ENCODE measurements at places on chromosomes 12 and 14.

GRCh38 chr12:14803830-14804160 is 325 bp downstream of the C12orf60 start:
- H3K4me3 ChIP-seq = no peak overlapping the region
- H3K27ac ChIP-seq = no peak overlapping the region
- DNase-seq = no peak
- H3K27me3 ChIP-seq = no peaks in the 10 kb centered on the region
- H3K36me3 ChIP-seq = peaks cover 12% of the 10 kb centered on the region

DNA sequence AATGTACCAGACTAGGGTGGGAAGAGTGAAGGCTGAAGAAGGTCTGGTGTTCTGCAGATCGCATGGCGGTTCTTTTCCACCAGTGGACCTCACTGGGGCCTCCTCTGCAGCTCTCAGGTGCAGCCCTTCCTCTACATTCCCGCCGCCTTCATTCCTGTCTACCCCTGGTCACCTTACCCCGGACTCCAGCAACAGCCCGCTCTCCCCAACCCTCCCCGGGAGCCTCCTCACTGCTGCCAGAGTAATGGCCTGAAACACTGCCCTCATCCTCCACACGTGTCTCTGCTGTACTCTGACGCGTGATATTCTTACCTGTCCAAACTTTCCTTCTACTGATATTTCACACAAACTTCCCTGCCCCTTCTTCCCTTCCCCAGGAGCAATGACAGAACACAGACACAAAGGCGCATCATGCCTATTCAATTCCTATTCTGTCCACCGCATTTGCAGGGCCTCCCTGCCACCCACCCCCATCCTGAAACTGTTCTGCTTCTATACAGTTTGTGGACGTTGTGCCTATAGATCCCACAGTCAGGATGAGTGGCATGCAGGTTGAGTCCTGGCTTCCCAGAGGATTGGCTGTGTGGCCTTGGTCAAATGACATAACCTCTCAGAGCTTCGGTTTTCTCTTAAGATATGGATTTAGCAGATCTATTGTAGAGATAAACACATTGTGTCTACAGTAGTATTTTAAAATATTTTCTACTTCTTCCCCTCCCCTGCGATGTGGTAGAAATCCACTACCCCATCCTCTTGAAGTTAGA is 1.7 kb upstream of the NUAK1 start:
- H3K27me3 ChIP-seq = peaks cover 62% of the 10 kb centered on the region
- H3K4me3 ChIP-seq = no peak overlapping the region
- no peak for DNase-seq
- peaks cover 5% of the 10 kb centered on the region for H3K4me1 ChIP-seq

- H3K4me1 ChIP-seq = peaks cover 7% of the 10 kb centered on the region
- H3K27ac ChIP-seq = no peak overlapping the region
- DNase-seq = no peak
- H3K27me3 ChIP-seq = no peaks in the 10 kb centered on the region
These were observed 54.0 kb downstream of the GPATCH2L start for GRCh38 chr14:76205708-76206107.

- H3K27ac ChIP-seq = no peak overlapping the region
- H3K36me3 ChIP-seq = no peaks in the 10 kb centered on the region
- no peaks in the 10 kb centered on the region for H3K4me1 ChIP-seq
- no peak overlapping the region for H3K4me3 ChIP-seq
- peaks cover 38% of the 10 kb centered on the region for H3K27me3 ChIP-seq
- no peak for DNase-seq
These were observed 2.2 kb downstream of the BCL2L2 start for GRCh38 chr14:23308721-23309445.

- DNase-seq = no peak
- no peaks in the 10 kb centered on the region for H3K36me3 ChIP-seq
These were observed 100.1 kb downstream of the SINHCAF start for GRCh38 chr12:31225656-31226535.

- H3K4me3 ChIP-seq = peak within 1 kb of the TSS; percentile 70
- peak; percentile 49 for DNase-seq
- no peak within 1 kb of the TSS for H3K27ac ChIP-seq
- no peaks in the 10 kb centered on the region for H3K36me3 ChIP-seq
These were observed at the start of gene DNAJC22 for GRCh38 chr12:49346659-49347310. TSS of gene DNAJC22 (plus strand) at chr12:49346888. CDS start at chr12:49348873, 1,985 bp downstream.

DNA sequence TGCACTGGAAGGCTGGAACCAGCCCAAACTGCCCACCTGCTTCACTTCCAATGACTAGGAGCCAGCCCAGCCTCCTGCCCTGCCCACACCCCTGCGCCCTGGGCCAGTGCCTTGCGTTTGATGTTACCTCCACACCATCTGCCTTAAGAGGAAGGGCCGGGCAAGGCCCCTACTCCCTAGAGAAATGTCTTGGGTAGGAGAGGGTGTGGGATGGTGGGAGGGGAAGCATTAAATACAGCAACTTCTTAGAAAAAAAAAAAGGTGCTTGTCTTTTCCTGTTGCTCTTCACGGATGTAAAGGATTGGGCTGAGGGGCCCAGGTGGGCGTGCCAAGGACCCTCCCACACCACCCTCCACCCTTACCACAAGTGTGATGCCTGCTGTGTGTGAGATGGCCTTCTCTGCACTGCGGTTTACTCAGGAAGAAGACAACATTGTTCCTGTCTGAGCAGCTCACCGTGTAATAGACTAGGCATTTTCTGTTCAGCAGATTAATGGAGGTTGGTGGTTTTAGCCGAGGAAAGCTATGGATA is 99.9 kb downstream of the NINJ2 start:
- H3K27me3 ChIP-seq = no peaks in the 10 kb centered on the region
- H3K36me3 ChIP-seq = no peaks in the 10 kb centered on the region
- H3K27ac ChIP-seq = peak overlapping the region; percentile 73
- peak overlapping the region; percentile 62 for H3K4me3 ChIP-seq
- DNase-seq = peak; percentile 48

DNA sequence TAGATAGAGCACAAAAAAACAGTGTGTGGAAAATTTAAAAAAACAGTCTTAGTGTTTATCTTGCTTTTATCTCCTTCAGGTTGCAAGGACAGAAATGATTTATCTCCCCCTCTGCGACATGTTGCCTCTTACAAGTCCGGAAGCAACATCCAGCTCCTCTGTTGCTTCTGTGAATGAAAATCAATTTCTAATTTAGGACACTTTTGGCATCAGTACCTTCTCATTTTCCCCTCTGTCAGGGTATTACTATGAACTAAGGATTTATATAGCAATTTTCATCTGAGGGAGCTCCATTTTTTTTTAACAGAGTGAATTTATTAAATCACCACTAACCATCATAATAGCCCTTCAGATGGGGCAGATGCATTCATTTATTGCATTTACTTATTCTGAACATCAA is 116.6 kb upstream of the PLXNC1 start:
- H3K27ac ChIP-seq = no peak overlapping the region
- H3K4me3 ChIP-seq = no peak overlapping the region
- H3K27me3 ChIP-seq = no peaks in the 10 kb centered on the region
- H3K36me3 ChIP-seq = peaks cover 7% of the 10 kb centered on the region
- peaks cover 32% of the 10 kb centered on the region for H3K4me1 ChIP-seq

GRCh38 chr12:53052419-53053217 is 2.8 kb downstream of the TNS2 start:
- no peaks in the 10 kb centered on the region for H3K27me3 ChIP-seq
- H3K36me3 ChIP-seq = no peaks in the 10 kb centered on the region
- H3K4me3 ChIP-seq = no peak overlapping the region
- no peak for DNase-seq

DNA sequence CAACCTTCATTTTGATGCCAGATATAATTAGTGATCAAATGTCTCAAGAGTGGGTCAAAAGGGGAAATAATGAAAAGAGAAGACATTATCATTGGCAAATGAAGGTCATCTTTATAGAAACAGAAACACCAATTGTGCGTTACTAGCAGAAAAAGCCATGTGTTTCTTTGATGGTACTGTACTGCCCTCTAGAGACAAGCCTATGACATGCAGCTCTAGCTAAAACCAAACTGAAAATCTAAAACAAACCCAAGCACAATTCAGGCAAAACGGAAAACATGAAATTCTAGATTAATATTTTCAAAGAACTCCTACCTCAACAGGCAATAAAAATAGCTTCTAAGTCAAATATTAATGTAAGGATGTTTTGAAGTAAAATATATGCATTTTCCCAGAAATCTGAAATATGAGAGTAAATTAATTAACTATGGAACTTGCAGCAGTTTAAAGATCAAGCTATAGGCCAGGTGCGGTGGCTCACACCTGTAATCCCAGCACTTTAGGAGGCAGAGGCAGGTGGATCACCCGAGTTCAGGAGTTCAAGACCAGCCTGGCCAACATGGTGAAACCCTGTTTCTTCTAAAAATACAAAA is 115.4 kb downstream of the KLHL28 start:
- no peak overlapping the region for H3K27ac ChIP-seq
- peak; percentile 2 for DNase-seq
- H3K27me3 ChIP-seq = peaks cover 6% of the 10 kb centered on the region
- no peaks in the 10 kb centered on the region for H3K36me3 ChIP-seq
- peaks cover 2% of the 10 kb centered on the region for H3K4me1 ChIP-seq

- no peak overlapping the region for H3K4me3 ChIP-seq
- no peak overlapping the region for H3K27ac ChIP-seq
- H3K27me3 ChIP-seq = peaks cover 9% of the 10 kb centered on the region
- DNase-seq = no peak
These were observed 47.7 kb upstream of the FAM181A start for GRCh38 chr14:93879362-93879983.

- no peak overlapping the region for H3K4me3 ChIP-seq
- no peaks in the 10 kb centered on the region for H3K36me3 ChIP-seq
- no peak overlapping the region for H3K27ac ChIP-seq
- H3K27me3 ChIP-seq = no peaks in the 10 kb centered on the region
- DNase-seq = no peak
These were observed 147.9 kb upstream of the E2F7 start for GRCh38 chr12:77213319-77213718.

GRCh38 chr12:30823156-30823699 is 68.5 kb upstream of the CAPRIN2 start:
- peaks cover 50% of the 10 kb centered on the region for H3K27me3 ChIP-seq
- no peak overlapping the region for H3K27ac ChIP-seq
- peak overlapping the region; percentile 78 for H3K4me3 ChIP-seq
- peak; percentile 46 for DNase-seq

GRCh38 chr12:124319368-124320050 is 24.6 kb downstream of the RFLNA start:
- H3K27me3 ChIP-seq = no peaks in the 10 kb centered on the region
- H3K27ac ChIP-seq = no peak overlapping the region
- H3K4me1 ChIP-seq = no peaks in the 10 kb centered on the region
- no peak for DNase-seq
- H3K36me3 ChIP-seq = peaks cover 12% of the 10 kb centered on the region
- no peak overlapping the region for H3K4me3 ChIP-seq

- no peak overlapping the region for H3K4me3 ChIP-seq
- no peaks in the 10 kb centered on the region for H3K36me3 ChIP-seq
- no peaks in the 10 kb centered on the region for H3K4me1 ChIP-seq
These were observed 388.6 kb downstream of the GLT1D1 start for GRCh38 chr12:129241852-129242251.

DNA sequence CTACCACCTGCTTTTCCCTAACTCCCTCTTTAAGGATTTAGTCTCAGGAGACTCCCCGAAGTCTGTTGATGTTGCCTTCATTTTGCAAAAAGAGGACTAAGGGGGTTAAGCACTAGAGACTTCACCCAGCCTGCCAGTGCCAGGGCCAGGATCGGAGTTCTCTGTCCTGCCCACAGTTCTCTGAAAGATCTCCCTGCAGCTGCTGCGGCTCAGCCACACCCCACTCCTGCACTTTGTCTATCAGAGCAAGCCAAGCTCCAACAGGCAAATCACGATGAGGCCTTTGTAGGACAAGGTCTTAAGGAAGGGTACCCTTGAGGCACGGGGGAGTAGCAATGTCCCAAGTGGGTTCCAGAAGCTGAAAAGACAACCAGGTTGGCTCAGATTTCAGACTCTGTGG is 148.8 kb upstream of the EGLN3 start:
- no peaks in the 10 kb centered on the region for H3K4me1 ChIP-seq
- no peaks in the 10 kb centered on the region for H3K27me3 ChIP-seq
- H3K36me3 ChIP-seq = no peaks in the 10 kb centered on the region
- no peak for DNase-seq

- H3K4me3 ChIP-seq = no peak overlapping the region
- H3K4me1 ChIP-seq = peaks cover 37% of the 10 kb centered on the region
- DNase-seq = no peak
- no peak overlapping the region for H3K27ac ChIP-seq
- H3K27me3 ChIP-seq = no peaks in the 10 kb centered on the region
These were observed 11.7 kb downstream of the SP1 start for GRCh38 chr12:53391724-53392123.

DNA sequence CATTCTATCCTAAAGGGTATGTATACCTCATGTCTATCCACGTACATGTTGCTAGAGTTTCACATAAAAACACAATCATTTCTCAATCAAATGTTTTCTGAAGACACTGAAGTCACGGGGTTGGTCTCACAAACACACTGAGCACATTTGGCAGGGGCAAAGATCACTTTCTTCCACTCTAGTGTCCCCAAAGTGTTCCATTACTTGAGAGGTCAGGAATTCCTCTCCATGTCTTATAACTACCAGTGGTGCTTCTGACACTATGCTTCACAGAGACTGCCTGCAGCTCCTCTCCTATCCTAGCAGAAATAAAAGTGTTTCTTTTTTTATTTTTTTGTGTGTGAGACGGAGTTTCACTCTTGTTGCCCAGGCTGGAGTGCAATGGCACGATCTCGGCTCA is 19.1 kb downstream of the ZFYVE1 start:
- peaks cover 13% of the 10 kb centered on the region for H3K36me3 ChIP-seq
- DNase-seq = no peak
- H3K27me3 ChIP-seq = no peaks in the 10 kb centered on the region
- H3K4me3 ChIP-seq = no peak overlapping the region
- no peak overlapping the region for H3K27ac ChIP-seq

DNA sequence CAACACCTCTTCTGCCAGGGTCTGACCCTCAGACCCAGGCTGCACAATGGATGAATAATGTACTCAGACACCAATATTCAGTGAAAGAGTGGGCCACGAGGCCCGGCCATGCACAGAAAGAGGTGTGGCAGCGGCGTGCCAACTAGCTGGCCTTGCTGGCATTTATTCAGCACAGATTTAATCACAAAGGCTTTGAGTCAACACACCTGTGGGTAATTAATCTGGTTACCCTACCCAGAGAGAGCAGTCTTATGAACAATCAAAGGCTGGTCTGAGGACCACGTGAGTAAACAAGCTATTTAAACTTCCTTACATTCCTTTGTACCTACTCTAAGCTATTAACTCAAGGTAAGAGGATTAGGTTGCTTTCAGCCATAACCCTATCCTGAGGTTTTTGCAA is 324.8 kb downstream of the C12orf50 start:
- no peak for DNase-seq
- no peaks in the 10 kb centered on the region for H3K27me3 ChIP-seq
- no peaks in the 10 kb centered on the region for H3K4me1 ChIP-seq
- no peak overlapping the region for H3K4me3 ChIP-seq
- no peaks in the 10 kb centered on the region for H3K36me3 ChIP-seq

- no peaks in the 10 kb centered on the region for H3K4me1 ChIP-seq
- H3K27ac ChIP-seq = no peak overlapping the region
- no peak for DNase-seq
- H3K4me3 ChIP-seq = no peak overlapping the region
These were observed 30.6 kb upstream of the LMO3 start for GRCh38 chr12:16636435-16637055.

Data from activated naive CD8-positive, alpha-beta T cell treated with anti-CD3 and anti-CD28 coated beads for 36 hours (primary cell).